ENCODE measurements at places on chromosomes 6 and 20. TPM values are rescaled to one million over a fixed set of nuclear protein-coding genes. Genes with fewer than 3 reads are reported as not detected.

The TTLL9 gene
- polyA plus RNA-seq = not detected

The TCP11 gene
- not detected for polyA plus RNA-seq

The GPR6 gene
- polyA plus RNA-seq = not detected

The TCF21 gene
- 10.8 TPM for polyA plus RNA-seq

The SLC13A3 gene
- not detected for polyA plus RNA-seq

The APOBEC2 gene
- polyA plus RNA-seq = not detected

The CALHM5 gene
- polyA plus RNA-seq = 0.57 TPM

The CST5 gene
- not detected for polyA plus RNA-seq

The MARCKS gene
- polyA plus RNA-seq = 42.5 TPM

The RSPO4 gene
- not detected for polyA plus RNA-seq

The RHAG gene
- not detected for polyA plus RNA-seq

The SIRT5 gene
- 8.0 TPM for polyA plus RNA-seq

The RPN2 gene
- 142 TPM for polyA plus RNA-seq

The SPTLC3 gene
- 0.92 TPM for polyA plus RNA-seq

The OR2J3 gene
- not detected for polyA plus RNA-seq

The HLA-B gene
- polyA plus RNA-seq = 3,047 TPM

The SLC17A9 gene
- polyA plus RNA-seq = 2.3 TPM

The ZC3H12D gene
- polyA plus RNA-seq = 3.6 TPM

The PAX1 gene
- polyA plus RNA-seq = not detected

The MYL9 gene
- 26.4 TPM for polyA plus RNA-seq

The CAGE1 gene
- not detected for polyA plus RNA-seq

The SCAND1 gene
- 130 TPM for polyA plus RNA-seq

The CTSZ gene
- 127 TPM for polyA plus RNA-seq

The CPNE5 gene
- 11.6 TPM for polyA plus RNA-seq

The BTN1A1 gene
- not detected for polyA plus RNA-seq

The HLA-DRA gene
- 137 TPM for polyA plus RNA-seq

The RNF182 gene
- polyA plus RNA-seq = 0.06 TPM

The EDEM2 gene
- polyA plus RNA-seq = 10.8 TPM

The COQ3 gene
- 10.5 TPM for polyA plus RNA-seq

The ESR1 gene
- polyA plus RNA-seq = not detected

The PAK5 gene
- not detected for polyA plus RNA-seq

The SIM1 gene
- polyA plus RNA-seq = not detected

The SAMD5 gene
- polyA plus RNA-seq = 3.7 TPM

The HLA-G gene
- polyA plus RNA-seq = 0.09 TPM

The SLC17A1 gene
- not detected for polyA plus RNA-seq

The HFE gene
- polyA plus RNA-seq = 1.8 TPM

Data from sigmoid colon (tissue), 7 donors.